Fibroblast of gingiva (primary cell): ENCODE measurements at places on chromosomes 6 and 20.
A peak's percentile ranks its signal among the peaks of the same experiment; 100 is the strongest.

- peak; percentile 69 for DNase-seq
These were observed 23.0 kb downstream of the RAB23 start for GRCh38 chr6:57198926-57199636.

DNA sequence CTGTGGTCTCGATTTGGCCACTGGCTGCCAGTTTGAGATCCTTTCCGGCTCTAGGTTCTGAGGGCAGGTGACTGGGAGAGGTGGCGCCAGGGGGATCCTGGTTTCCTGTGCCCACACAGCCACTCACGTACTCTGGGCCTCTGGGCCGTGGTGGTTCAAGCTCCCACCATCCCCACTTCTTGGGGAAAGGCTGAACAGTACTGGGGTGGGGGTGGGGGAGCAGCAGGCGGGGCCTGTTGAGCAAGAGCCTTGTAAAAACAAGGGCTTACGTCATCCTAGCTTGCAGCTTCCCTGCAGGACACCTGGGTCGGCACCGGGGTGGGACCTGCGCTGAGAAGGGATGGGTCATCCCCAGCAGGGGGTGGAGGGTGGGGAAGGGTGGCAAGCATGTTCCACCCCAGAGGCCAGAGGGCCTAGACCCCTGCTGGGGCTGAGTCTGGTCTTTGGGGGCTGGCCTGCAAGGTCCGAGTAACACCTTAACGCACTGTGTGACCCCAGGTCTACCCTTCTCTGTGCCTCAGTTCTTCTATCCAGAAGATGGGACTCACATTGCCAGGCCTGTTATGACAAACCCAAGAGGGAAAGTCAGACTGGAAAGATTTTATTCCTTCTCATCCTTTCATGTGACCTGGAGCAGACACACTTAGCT lies 3.1 kb upstream of the CEBPB start:
- no peak for DNase-seq

DNA sequence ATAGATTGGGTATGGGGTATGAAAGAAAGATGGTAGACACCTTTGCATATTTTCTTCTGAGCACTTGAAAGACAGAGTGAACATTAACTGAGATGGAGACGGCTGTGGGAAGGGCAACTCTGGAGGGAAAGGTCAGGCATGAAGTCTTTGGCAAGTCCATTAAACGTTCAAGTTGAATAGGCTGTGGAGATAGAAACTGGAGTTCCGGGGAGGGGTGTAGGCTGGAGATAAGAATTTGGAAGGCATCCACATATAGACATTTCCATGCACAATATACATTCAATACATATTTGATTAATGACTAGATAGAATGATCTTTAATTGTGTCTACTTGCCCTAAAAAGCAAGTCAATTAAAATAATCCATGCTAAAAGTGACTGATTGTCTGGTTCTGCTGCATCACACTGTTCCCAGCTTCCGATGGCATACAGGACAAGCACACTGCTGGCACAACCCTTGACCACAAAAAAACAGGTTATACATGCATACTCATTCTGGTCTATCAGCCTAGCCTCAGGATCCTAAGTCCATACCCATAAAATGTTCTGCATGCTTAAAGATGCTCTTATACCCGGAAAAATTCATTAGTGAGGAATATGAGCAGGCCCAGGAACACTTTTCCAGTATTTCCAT lies 1.9 kb upstream of the MYLK4 start:
- DNase-seq = no peak

- peak; percentile 55 for DNase-seq
These were observed 102.1 kb upstream of the NT5E start for GRCh38 chr6:85347812-85348211.

GRCh38 chr6:169666441-169666840 lies 35.4 kb downstream of the WDR27 start:
- DNase-seq = no peak

- peak; percentile 61 for DNase-seq
These were observed 43.1 kb downstream of the CD109 start for GRCh38 chr6:73739096-73739495.

DNA sequence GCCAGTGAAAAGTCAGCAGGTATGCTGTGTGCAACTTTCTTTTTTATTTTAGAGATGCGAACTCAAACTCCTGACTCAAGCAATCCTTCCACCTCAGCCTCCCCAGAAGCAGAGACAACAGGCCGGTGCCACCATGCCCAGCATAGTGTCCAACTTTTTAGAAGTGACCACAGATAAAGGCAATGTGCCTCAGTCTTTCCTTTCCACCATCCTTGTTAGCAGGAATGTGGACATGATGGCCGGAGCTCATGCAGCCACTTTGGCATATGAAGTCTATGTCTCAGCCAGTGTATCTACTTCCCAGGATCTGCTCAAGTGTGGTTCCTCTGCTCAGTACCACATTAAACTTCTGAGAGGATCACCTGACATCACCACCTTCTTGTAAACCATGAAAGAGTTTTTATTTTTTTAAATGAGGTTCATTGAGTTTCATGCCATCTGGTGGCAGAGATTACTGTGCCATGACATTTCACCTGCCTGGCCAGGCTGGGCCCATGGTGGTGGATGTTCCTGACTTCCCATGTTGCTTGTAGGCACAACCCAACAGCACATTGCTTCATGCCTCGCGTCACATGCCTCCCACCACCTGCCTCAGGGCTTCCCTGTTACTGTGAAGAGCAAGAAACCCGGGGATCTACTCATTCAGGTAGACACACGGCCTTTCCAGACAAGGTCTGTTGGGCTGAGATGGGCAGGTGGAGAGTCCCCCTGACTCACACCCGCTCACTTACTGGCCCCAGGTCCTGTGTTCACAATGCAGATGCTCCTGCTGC lies 216.5 kb downstream of the LY86 start:
- DNase-seq = no peak

GRCh38 chr6:24851086-24851485 lies 52.4 kb upstream of the ARMH2 start:
- DNase-seq = no peak

DNA sequence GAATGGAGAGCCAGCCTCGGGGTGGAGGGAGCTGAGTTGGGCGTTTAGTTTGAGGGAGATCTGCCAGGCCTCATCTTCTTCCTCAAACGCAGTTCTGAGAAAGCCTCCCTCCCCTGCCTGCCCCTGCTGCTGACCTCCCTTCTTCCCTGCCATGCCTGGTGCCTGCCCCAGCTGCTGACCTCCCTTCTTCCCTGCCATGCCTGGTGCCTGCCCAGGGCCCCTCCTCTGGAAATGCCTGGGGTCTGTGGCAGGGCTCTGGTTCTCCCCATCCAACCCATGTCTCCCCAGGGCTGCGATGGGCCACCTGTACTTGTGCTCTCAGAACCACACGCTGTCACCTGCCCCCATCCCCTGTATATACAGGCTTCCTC lies 114.6 kb downstream of the VEGFA start:
- DNase-seq = no peak

GRCh38 chr20:59268870-59269269 lies 31.5 kb upstream of the EDN3 start:
- DNase-seq = no peak

GRCh38 chr6:31620586-31621319 lies at the start of gene PRRC2A:
TSS of gene PRRC2A (plus strand) at chr6:31620715. CDS start at chr6:31622790, 2,075 bp downstream.
- DNase-seq = no peak
